Activated naive CD8-positive, alpha-beta T cell treated with anti-CD3 and anti-CD28 coated beads, Interleukin-2, amount 50 U/mL, for 24 hours (primary cell): ENCODE measurements at places on chromosomes 4 and X.

DNA sequence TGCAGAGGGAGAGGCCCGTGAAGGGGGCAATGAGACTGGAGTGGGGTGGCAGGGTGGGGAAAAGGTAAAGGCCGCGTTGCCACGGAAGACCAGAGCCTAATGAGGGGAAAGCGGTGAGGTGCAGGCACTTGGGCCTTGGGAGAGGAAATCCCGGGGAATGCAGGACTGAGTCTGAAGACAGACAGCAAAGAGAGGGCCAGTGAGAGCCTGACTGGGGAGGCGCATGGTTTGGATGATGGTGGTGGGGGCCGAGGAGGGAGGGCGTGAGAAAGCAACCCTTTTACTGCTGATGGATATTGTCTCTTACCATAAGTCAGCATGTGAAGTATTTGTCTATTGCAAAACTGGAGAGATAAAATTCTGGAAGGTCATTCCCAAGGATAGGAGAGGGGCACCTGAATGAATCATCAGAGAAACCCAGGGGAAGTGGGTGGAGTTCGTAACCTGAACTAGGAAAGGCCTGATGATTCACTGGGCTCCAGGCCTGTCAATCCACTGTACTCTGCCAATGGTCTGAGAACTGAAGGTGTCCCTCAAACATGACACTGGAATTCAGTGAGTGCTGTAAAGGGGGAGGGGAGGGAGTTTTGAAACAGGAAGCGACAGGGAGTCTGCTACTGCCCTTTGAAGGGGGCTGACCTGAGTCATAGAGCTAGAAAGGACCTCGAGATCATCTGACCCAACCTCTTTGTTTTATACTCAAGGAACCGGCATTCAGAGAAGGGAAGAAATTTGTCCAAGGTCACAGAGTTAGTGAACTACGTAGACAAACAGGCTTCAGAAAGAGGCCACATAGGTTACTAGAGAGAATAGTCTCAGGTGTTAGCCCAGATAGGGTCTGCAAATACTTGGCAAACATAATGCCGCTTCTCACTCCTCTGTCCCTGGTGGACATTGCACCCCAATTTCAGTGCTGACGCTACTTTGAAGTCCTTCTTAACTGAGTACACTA is 52.2 kb downstream of the NALF2 start:
- no peak for DNase-seq

DNA sequence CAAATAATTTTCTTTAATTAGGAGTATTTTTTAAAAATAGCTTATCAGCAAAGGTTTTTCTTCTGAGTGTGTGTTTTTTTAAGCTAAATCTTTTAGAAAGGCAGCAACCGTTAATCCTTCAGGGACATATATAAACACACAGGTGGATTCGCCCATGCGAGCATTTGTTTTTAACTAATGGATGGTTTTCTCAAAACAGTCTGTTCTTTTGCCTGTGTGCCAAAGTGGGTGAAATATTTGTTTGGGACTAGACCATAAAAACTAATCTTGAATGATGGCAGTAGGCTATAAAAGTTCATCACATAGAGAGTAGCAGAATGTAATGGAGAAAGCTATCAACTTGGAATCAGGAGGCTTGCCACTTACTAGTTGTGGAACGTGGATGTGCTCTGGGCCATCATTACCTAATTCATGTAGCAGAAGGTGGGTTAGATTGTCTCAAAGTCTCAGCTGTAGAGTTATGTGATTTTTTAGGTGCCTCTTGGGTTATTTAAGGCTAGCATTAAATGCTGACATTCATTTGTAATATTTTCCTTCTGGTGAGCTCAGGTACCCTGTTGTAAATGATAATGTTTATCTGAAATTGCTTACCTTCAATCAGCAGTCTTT is 7.4 kb upstream of the TAPT1 start:
- DNase-seq, result no peak

- DNase-seq, result no peak
Observed at GRCh38 chr4:129231945-129232588, 136.1 kb downstream of the C4orf33 start.

- no peak for DNase-seq
Observed at GRCh38 chr4:53956454-53956853, 108.0 kb downstream of the CHIC2 start.
